Effector memory CD4-positive, alpha-beta T cell (primary cell): ENCODE measurements at places on chromosomes 4 and X.

DNA sequence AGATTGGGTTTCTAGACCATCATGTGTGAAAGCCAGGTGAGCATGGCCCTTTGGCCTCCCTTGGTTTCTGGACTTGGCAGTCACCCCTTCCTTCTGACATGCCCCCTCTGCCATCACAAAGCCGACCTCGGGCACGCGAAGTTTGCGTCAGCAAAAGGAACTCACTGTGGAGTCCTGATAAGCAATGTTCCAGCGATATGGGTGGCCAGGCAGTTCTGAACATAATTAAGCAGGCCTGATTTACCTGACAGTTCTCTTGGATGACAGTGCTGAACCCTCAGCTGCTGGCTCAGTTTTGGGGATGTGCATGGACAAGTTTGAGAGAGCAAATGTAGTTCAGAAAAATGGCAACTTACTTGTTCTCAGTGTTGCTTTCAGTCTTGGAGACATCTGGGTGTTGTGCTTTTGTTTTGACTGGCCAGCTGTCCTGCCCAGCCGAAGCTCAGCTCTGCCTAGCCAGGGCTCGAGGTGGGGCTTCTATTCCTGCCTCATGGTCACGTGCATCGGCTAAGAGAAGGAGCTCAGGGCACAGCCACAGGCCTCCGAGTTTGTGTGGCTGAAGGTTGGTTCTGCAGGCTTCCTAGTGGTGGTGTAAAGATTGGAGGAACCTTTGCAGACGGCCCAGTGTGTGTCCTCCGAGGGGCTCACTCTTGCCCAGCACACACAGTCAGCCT, 78.3 kb downstream of the CLDN34 start:
- DNase-seq, result no peak

DNA sequence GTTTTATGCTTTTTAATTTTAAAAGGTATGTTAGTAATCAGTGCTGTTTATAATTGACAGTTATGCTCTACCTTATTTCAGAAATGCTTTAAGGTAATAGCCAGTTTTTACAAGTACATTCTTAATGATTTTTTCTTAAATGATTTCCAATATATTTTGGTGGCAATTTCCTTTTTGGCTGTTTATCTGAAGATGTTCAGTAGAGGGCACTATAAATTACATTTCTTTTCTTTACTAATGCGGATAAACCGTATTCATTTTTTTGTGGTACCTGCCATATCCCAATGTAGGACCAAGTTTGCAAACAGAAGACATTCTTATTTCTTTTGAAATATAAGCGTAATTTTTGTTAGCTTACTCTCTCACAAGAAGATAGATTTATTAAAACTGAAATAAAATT, 65.4 kb downstream of the CCKAR start:
- DNase-seq, result no peak

DNA sequence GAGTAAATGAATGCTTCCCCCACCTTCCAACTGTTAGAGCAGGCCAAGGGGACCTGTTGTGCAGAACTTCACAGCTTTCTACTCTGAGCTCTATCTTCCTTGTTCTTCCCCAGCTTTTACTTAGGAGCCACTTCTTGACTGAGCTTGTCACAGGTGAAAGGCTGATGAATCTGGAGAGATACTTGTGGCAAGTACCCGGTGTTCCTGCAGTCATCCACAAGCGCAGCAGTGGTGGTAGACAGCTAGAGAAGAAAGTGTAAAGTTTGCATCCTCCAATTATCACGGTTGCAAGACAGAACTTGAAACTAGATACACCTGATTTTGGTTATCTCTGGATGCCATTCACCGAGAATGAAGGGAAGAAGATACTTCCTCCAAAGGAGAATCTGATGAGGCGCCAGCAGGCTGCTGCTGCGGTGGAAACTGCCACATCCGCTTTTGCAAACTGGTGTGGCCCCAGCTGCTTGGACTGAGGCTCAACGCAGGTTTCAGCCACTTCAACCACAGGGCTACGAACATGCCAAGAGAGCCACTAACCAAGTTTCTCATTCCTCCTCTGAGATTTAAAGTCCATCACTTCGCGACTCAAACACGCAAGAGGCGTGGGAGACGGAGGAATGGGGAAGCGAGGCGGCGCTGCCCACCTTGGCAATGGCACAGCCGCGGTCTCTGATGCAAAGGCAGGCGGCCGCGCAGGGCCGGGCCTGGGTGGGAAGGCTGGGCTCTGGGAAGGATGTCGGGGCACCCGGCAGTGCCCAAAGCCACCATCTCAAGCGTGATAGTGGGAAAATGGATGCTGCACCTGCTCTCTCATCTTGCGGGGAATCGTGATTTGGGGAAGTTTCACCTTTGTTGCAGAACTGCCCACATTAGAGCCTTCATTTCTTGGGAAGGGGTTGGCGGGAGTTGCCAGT, 1.3 kb upstream of the FHIP1A start:
- peak; percentile 11 for DNase-seq

GRCh38 chrX:115906276-115906675, 264.3 kb upstream of the AGTR2 start:
- no peak for DNase-seq

- no peak for DNase-seq
These were observed 3.5 kb upstream of the SAP30 start for GRCh38 chr4:173367285-173367684.
